ENCODE measurements at places on chromosomes 7 and 10. TPM values are rescaled to one million over a fixed set of nuclear protein-coding genes. Genes with fewer than 3 reads are reported as not detected.
A peak's percentile ranks its signal among the peaks of the same experiment; 100 is the strongest.

DNA sequence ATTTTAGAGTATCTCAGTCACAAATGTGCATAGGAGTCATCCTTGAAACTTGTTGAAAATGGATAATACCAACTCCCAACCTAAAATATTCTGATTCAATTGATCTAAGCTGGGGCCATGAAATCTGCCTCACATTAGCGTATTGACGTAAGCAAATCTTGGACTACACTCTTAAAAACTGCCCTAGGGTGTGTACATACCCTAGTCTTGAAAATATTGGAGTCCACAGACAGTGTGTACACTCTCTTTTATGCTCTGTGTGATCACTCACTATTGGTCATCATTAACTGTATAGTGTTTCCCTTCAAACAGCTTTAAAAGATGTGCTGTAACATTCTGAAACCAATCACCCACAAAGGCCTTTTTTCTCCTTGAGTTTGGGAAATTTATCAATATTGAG, 102.9 kb upstream of the FERD3L start:
- no peak for DNase-seq

DNA sequence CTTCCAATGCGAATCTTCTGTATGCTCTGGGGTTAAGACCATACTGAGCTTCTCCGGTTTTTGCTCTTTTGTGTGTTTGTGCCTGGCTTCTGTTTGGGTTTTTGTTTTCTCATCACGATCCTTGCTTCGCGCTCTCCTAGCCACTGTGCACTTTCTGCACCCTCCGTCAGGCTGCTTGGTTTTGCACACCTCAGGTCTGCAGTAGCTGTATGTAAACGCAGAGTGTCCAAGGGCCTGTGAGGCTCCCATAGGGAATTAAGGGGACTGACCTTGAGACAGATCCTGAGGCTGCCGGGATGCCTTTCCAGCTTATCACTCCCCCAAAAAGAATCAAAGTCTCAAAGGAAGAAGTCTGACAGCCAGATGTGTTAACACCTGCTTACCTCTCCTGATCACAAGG, 95.2 kb downstream of the PROSER2 start:
- no peak for DNase-seq

DNA sequence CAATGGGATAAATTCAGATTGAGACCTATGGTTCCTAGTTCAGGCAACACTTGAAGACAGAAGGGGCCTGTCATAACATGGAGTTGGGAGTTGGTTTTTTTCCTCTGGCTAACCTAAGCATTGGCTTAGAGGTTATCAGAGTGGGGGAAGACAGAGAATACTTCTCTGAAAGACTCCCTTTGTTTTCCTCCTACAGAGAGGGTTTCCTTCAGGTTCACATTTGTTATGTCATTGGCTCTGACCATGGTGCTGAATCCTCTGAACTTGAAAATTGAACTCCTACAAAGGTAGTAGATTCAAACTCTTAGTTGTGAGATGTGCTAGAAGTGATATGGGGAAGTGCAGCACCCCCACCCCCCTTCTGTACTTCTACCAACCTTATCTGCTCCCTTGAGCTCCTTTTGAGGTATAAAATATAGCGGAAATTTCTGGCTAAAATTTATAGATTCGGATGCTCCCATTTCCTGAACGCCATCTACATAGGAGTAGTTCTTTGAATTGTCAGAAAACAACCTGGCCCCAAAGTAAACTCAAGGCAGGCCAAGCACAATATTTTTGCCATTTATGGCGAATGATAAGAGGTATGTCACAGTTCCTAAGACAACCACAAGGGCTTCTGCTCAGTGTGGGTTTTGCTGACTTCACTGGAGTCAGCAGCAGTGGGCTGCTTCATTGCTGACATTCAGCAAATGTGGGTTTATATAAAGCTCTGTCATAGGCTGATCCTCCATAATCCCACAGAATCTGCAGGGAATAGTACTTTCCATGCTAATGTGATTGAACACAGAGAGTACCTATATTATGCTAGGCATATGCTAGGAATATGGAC, 131.6 kb upstream of the KLF14 start:
- DNase-seq: no peak

GRCh38 chr7:55200441-55200840, 164.7 kb upstream of the LANCL2 start:
- DNase-seq: no peak

Gene MMD2
- not detected for total RNA-seq

- DNase-seq: peak; percentile 48
These were observed 1.2 kb downstream of the HOXA10 start for GRCh38 chr7:27172823-27173510.

DNA sequence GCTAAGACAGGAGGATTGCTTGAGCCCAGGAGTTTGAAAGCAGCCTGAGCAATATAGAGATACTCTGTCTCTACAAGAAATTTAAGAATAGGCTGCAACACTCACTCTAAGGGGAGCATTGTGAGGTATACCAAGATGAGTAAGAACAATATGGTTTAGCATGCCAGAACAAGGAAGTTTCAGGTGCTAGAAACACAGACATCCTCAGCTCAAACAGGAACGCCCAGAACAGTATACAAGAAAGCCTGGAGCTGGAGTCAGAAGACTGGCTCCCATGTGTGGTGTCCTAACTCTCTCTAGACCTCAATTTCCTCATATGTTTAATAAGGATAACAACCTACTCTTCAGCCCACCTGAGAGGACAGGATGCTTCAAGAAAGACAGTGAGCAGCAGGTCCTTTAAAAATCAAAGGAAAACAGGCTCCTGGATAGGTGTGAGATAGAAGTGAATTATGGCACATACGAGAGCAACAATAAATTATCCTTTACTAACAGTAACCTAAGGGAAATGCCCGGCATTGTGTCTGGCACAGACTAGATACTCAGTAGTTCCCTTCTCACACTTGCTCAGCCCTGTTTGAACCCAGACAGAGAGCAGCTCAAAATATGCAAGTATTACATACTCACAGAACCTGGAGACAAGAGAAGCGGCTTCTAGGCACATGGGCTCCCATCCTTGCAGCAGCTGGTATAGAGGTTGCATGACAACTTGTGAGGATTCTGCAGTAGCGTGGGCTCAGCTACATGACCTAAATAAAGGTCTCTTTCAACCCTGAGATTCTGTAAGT, 45.4 kb downstream of the KAT6B start:
- no peak for DNase-seq

- DNase-seq: no peak
These were observed 1.5 kb downstream of the GIGYF1 start for GRCh38 chr7:100692578-100692961.

DNA sequence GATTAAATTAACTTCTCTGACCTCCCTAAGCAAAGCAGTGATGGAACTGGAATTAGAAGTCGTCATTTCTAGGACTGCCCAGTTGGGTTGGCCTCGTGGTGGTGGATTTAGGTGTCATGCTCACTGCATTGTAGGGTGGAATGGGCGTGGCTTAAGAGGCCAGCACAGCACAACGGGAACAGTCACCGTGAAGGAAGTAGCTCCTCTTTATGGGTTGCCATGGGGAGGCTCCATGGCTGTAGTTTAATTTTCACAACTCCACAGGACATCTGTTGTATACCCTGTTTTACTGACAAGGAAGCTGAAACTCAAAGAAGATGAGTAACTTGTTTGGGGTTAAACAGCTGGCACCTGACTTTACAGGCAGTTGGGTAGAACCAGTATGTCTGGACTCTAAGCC, 208.3 kb downstream of the CELF2 start:
- DNase-seq: no peak

DNA sequence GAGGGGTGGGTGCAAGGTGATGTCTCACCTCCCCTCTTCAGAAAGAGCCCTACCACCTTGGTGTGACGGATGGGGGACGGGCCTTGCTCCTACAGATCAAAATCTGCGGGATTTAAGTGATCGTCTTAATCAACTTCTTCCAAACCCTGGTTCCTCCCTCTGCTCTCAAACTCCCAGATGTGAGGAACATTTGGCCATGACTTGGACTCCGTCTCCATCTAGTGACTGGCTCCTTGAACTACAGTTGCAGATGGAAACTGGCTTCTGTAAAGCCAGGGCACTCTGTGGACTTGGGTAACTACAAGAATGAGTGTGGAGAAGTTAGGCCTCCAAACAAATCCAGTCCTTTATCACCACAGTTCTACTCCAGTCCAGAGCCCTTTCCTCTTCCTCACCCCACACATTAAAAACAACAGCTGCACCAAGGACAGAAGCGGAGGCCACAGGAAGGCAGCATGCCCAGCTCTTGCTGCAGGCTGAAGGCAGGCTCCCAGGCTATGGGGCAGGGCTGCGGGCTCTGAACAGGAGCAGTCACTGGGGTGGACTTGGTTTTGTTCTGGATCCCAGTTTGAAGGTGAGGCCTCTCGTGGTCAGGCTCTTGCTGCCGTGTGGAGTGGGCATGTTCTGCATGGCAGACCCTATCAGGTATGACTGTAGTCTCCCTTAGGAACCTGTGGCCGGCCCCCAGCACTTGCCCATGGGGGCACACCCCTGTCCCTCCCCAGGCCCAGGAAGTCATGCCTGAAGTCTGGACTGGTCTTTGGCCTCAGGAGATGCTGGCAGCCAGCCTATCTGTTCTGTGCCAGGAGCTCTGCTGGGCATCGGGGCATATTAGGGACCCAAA, 79.4 kb downstream of the VWC2 start:
- peak; percentile 60 for DNase-seq

GRCh38 chr7:28199021-28199510, 18.5 kb upstream of the JAZF1 start:
- DNase-seq: no peak

DNA sequence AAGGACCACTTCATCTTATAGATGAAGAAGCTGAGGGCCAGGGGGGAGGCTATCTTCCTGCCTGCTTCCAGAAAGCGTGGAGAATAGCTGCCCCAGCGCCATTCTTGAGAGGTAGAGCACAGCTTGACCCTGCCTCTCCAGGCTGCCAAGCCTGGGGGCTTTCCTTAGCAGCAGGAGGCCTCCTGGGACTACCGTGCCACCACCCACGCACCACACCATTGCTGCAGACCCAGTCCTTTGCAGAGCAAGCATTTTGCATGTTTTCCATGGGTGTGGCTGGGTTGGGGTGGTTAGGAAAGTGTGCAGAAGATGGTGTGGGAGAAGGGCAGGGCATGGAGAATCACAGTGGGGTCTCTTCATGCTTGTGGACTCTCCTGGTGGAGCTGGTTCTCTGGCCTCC, 64.9 kb downstream of the TBXAS1 start:
- DNase-seq: no peak

DNA sequence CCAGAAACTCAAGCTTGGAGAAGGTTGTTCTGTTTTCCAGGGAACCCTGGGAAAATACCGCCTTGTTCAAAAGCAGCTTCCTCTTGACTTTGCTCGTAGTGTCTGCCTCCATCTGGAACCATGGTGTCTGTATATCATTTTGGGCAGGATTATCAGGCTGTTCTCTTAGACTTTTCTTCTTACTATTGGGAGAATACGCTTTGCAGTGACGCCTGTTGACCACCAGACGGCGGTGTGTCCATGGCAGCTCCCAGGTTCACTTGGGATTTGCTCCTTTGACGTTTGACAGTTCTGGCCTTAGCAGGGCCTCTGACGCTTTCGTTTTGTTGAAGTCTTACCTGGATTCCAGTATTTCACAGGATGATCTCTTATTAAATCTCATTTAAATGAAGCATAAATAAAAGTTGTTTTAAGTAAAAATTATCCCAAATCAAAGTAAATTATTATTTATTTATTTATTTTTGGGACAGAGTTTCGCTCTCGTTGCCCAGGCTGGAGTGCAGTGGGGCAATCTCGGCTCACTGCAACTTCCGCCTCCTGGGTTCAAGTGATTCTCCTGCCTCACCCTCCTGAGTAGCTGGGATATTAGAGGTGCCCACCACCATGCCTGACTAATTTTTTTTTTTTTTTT, 41.8 kb upstream of the GJD4 start:
- peak; percentile 25 for DNase-seq

Gene OGA
- total RNA-seq: 134 TPM

DNA sequence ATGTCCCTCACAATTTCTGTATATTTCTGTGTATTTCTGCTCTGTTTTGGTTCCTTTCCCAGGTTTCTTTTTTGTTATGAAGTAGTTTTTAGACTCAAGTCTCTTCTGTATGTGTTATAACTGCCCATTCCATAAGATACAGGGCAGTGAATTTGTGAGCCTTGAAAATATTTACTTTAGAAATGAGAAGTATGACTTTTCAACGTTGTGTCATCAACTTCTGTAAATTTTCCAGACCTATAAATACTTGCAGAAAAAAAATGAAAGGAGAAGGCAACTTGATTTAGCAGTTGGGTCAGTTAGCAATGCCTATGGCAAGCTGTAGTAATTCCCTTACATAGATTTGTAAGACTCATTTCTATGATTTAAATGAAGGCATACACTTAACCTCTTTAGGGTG, 11.5 kb downstream of the EGFR start:
- no peak for DNase-seq

Gene ENTPD1
- 22.3 TPM for total RNA-seq

Gene CNOT4
- 36.8 TPM for total RNA-seq

DNA sequence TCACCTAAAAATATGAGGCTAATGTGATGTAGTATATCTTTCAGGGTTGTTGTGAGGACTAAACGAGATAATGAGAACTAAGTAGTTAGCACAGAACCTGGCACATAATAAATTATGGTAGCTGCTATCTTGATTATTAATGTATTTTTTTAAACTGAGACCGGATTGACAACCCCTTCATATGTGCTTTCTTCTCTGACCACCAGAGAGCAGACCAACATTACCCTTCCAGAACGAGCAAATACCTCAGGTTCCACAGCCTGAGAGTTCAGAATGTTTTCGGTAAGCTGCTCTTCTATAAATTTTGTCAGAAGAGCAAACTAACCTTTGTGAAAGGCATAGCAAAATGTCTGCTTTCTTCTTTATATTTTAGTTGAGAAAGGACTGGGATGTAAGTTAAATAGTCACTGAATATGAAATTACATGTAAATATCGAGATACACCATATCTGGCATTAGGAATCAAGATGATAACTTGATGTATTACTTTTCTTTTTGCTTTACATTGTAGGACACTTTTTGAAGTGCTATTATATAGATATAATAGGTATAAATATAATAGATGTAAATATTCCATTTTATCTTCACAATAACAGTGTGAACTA, 13.6 kb upstream of the BPGM start:
- DNase-seq: no peak

DNA sequence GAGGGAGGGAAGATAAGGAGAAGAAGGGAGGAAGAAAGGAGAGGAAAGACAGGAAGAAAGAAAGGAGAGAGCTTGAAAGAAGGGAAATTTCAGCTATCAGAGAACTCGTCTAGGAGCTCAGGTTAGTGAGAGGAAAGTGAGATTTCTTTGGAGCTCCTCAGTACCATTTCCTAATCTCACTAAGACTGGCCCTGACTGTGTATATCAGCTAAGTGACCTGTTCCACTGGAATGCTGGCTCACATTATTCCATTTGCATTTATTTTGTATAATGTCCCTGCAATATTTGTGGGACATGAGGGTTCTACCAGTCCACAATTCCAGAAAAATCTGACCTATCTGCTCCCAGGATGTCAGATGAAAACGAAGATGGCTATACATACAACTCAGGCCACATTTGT, 114.7 kb upstream of the CELF2 start:
- DNase-seq: no peak

DNA sequence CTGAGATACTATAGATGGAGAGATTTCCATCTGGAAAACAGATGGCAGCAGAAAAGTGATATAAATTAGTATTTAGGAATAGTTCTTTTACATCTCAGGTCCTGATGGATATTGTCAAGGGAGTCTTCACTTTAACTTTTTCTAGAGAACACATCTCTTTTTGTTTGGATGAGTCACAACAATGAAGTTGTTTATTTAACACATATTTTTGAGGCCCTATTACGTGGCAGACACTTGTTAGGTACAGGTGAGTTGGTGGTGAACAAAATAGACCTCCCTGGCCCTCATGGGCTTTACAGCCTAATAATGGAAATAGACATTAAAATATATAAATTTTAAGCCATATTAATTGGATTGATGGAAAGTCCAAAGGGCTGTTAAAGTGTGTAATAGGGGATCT, 168.3 kb downstream of the VTI1A start:
- no peak for DNase-seq

GRCh38 chr7:6553448-6554044, 2.3 kb upstream of the GRID2IP start:
- no peak for DNase-seq
